T-helper 1 cell (primary cell): ENCODE measurements at places on chromosomes 16 and 17.

DNA sequence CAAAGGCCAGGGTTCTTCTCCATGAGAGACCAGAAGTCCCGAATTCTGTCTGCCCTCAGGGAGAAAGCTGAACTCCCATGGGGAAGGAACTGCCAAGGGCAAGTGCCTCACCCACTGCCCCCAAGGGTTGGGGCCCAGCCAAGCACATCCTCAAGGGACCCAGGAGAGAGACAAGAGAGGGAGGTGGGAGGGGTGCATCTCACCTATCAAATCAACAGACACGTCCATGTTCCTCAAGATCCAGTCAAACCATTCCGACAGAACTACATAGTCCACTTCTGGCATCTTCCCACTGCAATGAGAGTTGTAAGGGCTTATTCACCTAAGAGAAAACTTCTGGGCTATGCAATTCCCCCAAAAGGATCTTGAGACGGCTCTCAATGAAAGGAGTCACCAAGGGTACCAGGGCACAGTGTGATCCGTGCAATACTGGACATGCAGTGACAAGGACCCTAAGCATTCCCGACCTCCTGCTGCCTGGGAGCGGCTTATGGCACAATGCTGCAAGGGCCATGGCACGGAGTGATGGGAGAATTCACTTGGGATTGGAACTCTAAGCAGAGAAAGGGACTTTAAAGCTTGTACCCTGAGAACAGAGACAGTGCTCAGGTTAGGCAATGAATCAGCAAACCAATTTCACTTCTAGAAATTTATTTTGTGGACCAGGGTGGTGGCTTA is 32.2 kb downstream of the TK2 start:
- no peak for DNase-seq

DNA sequence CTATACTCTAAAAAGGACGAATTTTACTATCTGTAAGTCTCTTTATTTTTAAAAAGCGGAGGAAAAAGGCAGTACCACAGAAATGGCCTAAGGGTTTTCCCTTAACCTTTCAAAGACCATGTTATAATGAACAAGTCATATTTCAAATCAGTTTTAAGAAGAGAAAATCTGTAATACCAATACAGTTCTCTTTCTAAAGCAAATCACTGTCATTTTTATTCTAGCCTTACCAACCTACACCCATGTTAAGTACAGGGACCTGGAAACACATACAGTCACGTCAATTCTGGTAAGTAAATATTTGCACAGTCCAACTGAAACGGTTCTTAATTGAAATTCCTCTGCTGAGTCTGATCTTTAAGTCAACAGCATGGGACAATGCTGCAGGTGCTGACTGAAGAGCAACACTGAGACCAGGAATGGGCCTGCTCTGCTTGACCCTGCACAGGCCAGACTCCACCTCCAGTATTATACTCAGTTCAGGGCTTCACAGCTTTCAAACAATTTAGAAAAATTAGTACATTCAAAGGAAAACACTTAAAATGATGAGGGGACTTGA is 20.2 kb downstream of the MBTPS1 start:
- no peak for DNase-seq

DNA sequence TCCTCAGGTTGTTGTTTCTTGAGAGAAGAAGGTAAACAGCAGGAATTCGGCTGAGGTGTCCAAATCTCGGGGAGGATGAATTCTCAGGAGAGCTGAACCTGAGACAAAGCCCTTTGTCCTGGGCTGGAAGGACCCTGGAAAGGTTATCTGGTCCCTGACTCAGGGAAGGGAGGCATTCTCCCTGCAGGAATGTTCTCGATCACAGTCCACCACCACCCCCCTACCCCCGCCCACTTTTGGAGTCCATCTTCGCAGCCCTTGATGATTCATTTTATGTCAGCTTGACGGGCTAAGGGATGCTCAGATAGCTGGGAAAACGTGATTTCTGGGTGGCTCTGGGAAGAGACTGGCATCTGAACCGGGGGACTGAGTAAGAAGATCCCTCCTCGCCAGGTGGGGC is 1.4 kb upstream of the CEP295NL start:
- DNase-seq: no peak

- no peak for DNase-seq
Measured at GRCh38 chr17:18862011-18862410, 4.1 kb downstream of the PRPSAP2 start.

GRCh38 chr16:50836121-50836621 is 94.3 kb downstream of the CYLD start:
- DNase-seq: no peak

GRCh38 chr17:80432961-80433550 is 18.1 kb downstream of the ENDOV start:
- DNase-seq: no peak
